ENCODE measurements at places on chromosomes 4 and X.

DNA sequence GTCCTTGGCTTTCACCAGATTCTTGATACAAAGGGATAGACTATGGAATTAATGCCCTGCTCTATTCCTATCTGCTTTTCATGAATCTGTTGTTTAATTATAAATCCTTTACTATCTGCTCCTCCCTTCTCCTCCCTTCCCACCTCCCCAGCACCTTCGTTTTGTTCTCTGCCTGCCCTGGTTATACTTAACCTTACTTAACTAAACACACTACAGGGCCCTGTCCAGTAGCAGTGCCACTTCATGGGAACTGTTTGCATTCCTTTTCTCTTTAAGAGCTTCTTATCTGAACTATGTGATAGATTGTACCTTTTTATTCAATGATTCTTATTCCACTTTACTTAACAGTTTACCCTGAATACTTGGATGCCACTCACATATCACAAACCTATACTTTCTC lies 830 bp downstream of the HOPX start:
- DNase-seq, result no peak

DNA sequence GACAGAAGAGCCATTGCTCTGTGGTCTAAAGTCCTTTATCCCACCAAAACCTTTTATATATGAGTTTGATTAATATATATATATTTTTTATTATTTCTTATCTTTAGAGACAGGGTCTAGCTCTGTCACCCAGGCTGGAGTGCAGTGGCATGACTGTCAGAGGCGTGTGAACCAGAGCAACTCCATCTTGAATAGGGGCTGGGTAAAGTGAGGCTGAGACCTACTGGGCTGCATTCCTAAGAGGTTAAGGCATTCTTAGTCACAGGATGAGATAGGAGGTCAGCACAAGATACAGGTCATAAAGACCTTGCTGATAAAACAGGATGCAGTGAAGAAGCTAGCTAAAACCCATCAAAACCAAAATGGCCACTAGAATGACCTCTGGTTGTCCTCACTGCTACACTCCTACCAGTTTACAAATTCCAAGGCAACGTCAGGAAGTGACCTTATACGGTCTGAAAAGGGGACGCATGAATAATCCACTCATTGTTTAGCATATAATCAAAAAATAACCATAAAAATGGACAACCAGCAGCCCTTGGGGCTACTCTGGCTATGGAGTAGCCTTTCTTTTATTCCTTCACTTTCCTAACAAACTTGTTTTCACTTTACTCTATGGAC lies 10.5 kb downstream of the TBCK start:
- DNase-seq, result no peak

GRCh38 chr4:186260504-186261448 lies 5.2 kb upstream of the F11 start:
- DNase-seq, result peak; percentile 81

DNA sequence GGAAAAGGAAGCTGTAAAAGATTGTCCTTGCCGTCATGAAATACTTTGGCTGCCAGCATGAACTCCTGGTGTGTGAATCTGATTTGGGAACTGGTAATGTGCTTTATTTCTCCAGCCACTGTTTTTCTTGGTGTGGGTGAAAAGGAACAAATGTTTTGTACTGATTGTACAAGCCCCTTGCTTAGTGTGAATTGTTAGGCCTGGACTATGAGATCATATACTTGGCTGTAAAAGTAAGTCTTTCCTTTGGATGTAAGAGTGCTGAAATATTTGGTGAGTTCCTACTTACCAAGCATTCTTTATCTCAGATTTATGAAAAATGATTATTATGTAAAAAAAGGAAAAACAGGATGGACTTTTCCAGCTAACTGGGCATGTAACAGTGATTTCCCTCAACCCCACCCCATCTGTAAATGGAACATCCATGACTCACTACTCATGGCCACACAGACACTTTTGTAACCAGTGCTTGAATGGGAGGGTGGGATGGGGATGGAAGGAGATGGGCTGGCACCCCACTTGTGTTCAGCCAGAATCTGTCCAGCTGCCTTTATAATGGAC lies 6.3 kb downstream of the FNIP2 start:
- no peak for DNase-seq

- no peak for DNase-seq
Observed at GRCh38 chr4:85913931-85914694, 439.2 kb downstream of the ARHGAP24 start.

- no peak for DNase-seq
Observed at GRCh38 chr4:76564123-76564915, 129.3 kb downstream of the SHROOM3 start.

- DNase-seq, result no peak
Observed at GRCh38 chr4:70935038-70935695, 33.0 kb downstream of the MOB1B start.

DNA sequence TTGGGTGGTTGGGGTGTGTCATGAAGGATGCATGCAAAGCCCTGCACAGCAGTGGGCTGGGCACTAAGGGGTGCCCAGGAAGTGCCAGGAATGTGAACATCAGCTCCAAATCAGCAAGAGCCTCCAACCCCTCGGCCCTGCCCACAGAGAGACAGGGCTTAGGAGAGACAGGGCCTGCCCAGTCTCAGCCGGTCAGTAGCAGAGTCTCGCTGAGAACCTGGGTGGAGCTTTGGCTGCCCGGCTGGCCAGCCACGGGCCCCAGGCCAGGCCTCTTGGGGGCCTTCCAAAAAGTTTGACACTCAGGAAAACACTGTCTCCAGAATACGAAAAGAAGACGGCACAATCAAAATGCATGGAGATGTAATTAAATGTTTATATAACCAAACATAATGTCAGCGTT lies 4.3 kb upstream of the MXD4 start:
- DNase-seq, result peak; percentile 46

- DNase-seq, result no peak
Observed at GRCh38 chr4:44638091-44638490, 13.3 kb downstream of the YIPF7 start.

GRCh38 chr4:7831330-7831729 lies 108.3 kb downstream of the AFAP1 start:
- no peak for DNase-seq

DNA sequence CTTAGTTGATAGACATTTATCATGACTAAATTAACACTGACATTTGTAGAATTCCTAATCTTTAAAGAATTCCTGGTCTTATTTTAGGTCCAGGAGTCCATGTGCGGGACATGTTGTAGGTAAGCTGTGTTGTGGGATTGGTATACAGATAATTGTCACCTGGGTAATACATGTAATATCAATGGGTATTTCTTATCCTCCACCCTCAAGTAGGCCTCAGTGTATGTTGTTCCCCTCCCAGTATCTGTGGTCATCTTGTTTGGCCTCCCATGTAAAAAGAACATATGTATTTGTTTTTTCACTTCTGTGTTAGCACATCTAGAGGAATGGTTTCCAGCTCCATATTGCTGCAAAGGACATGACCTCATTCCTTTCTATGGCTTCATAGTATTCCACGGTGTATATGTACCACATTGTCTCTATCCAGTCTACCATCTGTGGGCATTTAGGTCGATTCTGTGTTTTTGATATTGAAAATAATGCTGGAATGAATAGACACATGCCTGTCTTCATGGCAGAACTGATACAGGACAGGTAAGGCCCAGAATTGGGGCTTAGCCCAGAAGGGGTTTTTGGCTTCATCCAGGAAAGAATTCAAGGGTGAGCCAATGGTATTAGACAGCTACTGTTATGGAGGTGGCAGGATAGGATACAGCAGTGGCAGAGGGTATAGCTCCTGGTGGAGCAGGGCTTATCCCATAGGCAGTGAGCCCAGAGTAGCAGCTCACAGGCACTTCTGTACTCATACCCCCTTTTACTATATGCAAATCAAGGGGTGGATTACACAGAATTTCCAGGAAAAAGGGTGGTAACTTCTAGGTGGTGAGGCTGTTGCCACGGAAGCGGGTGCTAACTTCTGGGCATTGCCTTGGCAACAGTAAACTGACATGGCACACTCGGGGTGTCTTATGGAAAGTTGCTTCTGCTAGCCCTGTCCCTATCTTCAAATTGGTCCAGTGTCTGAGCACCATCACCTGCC lies 66.1 kb upstream of the WDR1 start:
- no peak for DNase-seq

GRCh38 chr4:128859887-128860677 lies 50.6 kb downstream of the JADE1 start:
- no peak for DNase-seq

DNA sequence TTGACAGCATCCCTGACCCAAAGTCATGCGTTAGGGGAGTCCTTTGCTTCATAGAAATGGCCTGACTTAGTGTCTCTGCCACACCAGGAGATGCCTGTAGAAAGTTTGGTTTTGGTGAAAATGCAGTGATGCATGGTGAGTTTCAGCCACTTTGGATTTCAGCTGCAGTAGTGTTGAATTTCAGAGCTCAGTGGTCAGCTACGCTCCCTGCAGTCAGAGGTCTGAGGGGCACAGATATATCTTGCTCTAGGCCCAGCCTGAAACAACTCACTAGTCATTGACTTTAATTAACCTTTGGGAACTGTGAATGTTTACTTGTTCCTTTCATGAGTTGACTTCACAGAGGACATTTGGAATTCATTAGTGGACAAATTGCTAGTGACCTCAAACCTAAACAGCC lies 17.5 kb downstream of the RBMX2 start:
- no peak for DNase-seq

GRCh38 chr4:106854569-106855351 lies 181.4 kb downstream of the DKK2 start:
- DNase-seq, result no peak

- DNase-seq, result no peak
Observed at GRCh38 chr4:125481334-125482045, 166.7 kb downstream of the FAT4 start.

DNA sequence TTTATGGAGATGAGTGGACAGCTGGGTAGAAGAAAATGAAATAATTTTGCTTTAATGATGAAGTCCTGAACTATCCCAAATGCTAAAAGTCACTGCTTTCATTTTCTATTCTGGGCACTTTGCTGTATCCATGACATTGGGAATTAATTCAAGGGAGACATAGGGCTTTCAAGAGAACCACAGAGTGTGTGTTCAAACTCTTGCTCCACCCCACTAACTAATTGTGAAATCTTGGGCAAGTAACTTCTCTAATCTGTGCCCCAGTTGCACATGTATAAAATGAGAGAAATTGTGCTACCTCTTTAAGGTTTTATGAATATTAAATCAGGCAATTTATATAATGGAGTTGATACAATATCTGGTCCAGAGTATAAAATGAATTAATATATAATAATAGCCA lies 1422.0 kb downstream of the ADGRL3 start:
- no peak for DNase-seq

- DNase-seq, result no peak
Observed at GRCh38 chr4:181676546-181676945, 566.7 kb upstream of the TENM3 start.

DNA sequence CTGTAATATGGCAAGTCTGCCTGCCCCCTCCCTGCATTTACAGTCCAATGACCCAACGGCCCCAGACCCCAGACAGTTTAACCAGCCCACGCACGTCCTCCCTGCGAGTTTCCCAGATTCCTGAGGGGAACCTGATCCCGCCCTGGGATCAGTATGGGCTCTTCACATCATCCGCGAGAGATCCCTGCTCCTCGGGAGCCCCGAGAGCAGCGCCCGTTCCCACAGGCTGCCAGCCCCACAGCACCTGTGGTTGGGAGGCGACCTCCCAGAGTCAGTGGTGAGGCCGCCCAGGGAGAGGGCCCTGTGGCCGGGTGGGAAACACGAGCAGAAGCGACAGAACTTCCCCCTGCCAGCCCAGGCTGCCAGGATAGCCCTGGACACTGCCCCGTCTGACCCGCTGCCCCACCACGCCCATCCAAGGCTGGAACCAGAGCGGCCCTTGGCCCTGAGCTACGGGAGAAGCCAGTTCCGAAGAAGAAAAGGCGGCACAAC lies 32.8 kb downstream of the TSC22D3 start:
- DNase-seq, result peak; percentile 62

DNA sequence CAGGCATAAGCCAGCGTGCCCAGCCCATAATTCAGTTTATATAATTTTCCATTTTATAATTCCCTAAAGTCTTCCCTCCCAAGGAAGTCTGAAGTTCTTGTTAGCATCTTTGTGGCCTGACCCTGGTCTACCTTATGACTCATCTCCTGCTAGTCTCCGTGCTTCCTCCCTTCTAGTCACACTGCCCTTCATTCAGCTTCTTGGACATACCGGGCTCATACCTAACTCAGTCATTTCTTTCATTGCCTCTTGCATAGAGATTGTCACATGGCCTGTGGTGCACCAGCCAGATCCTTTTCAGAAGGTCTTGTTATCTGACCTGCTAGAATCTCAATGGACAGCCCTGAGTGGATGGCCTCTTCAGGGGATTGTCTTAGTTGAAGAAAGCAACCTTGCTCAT lies 22.8 kb upstream of the MAML3 start:
- no peak for DNase-seq
